AG04450 (cell line): ENCODE measurements at places on chromosomes 16 and 17. TPM values are rescaled to one million over a fixed set of nuclear protein-coding genes. Genes with fewer than 3 reads are reported as not detected.
A peak's percentile ranks its signal among the peaks of the same experiment; 100 is the strongest.

GRCh38 chr17:80319999-80320344 lies 59.3 kb downstream of the RNF213 start:
- DNase-seq = no peak

DNA sequence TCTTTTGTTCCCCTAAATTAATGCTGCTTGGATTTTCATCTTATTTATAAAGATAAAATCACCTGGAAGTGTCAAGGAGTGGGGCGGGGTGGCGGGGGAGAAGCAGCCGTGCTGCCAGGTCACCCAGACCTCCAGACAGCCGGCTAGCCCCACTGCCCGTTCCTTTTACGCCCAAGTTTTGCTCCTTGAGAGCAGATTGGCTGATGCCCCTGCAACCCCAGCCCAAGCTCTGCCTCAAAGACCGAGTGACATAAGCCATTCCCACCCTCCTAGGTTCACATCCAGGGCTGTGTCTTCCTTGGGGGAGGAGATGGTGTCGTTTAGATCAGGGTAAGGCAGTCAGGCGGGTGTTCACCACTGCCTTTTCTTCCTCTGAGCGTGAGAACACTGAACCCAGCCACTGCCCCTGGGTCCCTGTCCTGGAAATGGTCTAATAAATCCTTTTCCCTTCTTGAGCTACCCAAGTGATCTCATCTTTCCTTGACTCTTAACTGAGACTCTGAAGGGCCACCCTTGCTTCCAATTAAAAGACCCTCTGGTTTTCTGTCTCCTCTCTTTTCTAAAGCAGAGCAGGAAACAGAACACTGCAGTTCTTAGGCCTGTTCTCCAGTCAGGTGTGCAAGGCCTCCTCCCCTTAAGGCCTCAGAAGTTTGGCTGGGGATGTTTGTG lies 5.7 kb downstream of the PDF start:
- DNase-seq = no peak

- DNase-seq = no peak
Measured at GRCh38 chr16:28491230-28491969, 474 bp downstream of the CLN3 start.

DNA sequence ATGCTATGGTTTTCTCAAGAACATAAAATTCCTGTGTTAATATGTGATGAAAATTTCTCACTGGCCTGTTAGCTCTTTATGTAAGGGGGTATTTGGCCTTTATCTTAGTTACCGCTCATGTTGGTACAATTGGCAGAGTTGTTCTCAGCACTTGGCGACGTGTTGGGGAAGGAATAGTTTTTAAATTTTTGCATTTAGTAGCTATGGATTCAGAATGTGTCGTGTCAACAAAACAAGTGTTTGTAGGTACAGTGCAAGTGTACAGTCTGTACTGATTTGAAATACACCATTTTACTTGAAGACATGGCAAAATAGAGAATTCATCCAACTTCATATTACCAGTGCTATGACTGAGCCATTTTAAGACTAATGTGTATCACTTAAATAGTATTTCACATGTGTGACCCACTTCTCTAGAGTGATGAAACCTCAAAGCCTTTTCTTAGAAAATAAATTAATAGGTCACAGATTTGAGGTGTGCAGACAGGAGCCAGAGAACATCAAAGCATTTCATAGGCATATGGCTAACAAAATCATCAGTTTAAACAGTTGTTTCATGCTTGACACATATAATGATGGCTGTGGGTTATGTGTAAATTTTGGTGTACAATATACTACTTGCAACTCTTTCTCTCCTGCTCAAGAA lies 150.8 kb downstream of the PHKB start:
- no peak for DNase-seq

- DNase-seq = peak; percentile 78
Measured at GRCh38 chr16:19844945-19845641, 39.6 kb downstream of the GPRC5B start.

GRCh38 chr17:76462556-76463290 lies 4.7 kb upstream of the AANAT start:
- DNase-seq = no peak

- no peak for DNase-seq
Measured at GRCh38 chr17:57466521-57466920, 210.2 kb downstream of the MSI2 start.

GRCh38 chr17:78130437-78131101 lies at the start of gene TMC8:
TSS of gene TMC8 (plus strand) at chr17:78130771. CDS start at chr17:78131589, 818 bp downstream.
- DNase-seq = no peak

- DNase-seq = no peak
Measured at GRCh38 chr17:17361543-17361866, 58.3 kb downstream of the NT5M start.

DNA sequence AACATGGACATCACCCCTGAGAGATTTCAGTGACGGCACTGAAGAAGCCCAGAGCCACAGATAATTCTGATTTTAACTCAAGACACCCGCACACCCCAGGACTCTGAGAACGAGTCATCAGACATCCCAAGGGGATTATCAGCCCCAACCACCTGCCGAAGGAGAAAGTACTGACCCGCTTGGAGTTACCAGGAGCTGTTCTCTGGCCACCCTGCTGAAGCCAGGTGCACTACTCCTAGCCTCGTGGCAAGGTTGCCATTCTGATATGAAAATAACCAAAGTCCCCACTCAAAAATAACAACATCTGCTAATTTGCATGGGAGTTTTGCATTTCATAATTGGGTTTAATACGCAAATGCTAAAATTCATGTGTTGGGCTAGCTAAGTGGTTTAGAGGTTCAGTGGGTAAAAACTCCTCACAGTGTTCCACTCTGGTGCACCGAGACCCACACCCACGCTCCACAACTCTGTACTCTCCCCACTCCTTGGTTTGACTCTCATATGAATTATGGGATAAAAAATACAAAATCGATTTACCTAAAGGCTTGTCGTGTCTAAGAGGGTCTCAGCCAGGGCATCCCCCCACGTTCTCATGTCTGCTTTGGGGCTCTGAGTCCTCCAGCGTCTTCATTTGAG lies 143.0 kb upstream of the NOL11 start:
- DNase-seq = no peak

DNA sequence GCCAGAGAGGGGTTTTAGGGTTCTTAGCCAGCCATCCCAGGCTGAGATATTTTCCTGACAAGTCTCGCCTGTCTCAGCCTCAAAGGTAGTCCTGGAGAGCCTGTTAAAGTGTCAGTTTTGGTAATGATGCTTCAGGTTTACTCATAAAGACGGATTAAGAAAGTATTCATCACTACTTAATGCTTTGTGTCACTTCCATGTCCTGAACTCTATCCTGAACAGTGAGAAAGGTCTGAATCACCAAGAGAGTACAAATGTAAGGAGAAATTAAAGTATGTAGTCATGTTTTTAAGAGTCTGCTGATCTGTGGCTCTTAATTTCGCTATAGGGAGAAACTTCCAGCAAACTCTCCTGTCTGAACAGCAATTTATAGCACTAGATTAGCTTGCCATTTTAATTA lies 14.0 kb downstream of the RPGRIP1L start:
- DNase-seq = no peak

DNA sequence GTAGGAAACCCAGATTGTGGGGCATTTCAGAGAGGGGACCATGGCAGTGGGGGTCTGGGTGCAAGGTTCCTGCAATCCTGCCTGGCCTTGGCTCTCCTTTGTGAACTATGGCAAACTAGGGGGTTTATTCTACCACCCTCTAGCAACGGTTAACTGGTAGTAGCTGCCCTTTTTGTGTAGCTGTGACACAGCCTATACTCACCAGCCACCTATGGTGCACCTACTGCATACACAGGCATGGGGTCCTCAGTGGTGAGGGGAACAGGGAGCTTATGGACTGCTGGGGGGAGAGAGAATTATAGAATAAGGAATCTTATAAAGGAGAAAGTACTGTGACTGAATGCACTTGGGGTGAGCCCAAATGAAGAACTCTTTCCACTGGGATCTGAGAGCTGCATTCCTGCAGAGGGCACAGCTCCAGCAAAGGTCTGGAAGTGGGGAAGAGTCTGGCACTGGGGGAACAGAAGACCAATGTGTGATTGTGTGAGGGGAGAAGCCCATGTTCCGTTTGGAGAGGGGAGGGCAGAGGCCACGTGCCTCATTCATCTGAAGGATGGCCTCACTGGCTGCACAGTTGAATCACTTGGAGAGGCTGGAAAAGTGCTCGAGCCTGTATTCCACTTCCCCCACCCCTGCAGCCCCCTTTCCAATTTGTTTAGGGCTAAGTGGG lies 2.1 kb downstream of the MT1X start:
- no peak for DNase-seq

DNA sequence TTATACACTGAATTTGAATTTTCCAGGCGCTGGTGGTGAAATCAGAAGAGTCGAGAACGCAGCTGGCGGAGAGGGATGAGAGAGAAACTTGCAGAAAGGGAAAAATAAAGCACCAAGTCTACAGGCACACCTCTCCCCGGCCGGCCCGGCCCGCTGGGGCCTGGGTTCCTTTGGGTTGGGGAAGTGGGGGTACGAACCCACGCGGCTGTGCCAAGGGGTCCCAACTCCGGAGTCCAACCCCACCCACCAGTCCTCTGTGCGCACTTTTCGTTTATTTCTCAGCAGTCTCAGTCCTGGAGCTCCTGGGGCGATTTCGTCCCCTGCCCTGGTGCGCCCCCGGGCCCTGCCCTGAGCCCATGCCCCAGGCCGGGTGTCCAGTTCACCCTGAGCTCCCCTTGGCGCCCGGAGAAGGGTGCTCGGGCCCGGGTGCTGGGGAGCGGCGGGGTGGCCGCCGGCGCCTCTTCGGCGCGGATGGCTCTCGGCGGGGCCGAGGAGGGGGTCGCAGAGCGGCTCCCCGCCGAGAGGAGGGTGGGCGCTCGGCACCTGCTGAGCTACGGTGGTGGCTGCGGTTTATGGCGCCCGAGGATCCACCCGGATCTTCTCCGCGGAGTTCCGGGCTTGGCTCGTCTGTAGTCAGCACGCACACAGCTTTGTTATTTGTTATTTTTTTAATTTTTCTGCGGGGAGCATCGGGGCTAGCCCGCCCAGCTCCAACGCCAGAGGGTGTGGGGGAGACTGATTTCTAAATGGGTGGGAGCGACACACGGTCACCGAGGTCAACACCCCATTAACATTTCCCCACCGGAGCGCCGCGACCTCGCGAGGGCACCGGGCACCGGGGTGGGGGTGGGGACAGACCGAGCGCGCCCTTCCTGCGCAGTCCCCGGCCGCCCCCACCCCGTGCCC lies 15.7 kb upstream of the CBX8 start:
- DNase-seq = no peak

- DNase-seq = no peak
Measured at GRCh38 chr16:49462989-49463371, 89.4 kb downstream of the C16orf78 start.

DNA sequence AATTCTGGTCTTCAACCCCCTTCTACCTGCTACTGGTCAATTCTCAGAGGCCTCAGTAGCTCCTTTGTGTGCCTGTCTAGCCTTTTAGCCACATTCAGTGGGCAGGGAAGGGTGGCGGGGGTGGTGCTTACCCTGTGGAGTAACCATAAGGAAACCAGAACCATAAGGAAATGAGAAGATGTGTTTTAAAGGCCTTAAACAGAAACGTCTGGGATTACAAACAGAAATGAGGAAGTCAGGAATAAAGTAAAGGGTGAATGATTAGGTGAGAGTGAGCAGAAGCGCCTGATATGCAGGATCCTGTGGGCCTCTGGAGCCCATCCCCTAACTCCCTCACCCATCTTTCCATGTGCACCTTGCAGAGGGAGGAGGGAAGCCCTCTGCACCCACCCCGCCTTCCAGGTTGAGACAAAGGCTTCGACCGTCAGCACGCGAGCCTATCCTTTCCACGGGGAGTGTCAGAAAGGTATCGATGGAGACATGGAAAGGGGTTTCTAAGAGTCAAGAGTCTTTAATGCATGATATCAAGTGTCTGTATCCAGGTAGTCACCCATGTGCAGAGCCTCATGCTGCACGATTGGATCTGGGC lies 20.4 kb downstream of the KIAA0513 start:
- DNase-seq = no peak

- DNase-seq = no peak
Measured at GRCh38 chr16:59684911-59685310, 950.8 kb upstream of the GOT2 start.

- DNase-seq = no peak
Measured at GRCh38 chr17:8459107-8459506, 23.4 kb downstream of the NDEL1 start.

DNA sequence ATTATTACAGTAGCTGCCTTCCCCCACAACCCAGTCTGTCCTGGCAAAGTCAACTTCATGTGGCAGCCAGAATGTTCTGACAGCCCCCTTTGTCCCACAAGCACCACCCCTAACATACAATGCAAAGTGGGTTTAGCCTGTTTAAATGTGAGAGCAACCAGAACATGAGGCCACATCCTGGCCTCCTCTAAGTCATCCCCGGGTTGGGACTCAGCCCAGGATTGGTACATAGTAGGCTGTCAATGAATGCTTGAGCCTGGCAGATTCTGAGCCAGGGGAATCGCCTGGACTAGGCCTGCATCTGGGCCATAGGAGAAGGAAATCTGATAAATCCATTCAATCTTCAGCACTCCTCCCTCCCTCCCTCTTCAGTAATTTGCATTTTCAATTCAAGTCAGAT lies 4.3 kb upstream of the ITGA3 start:
- DNase-seq = no peak

DNA sequence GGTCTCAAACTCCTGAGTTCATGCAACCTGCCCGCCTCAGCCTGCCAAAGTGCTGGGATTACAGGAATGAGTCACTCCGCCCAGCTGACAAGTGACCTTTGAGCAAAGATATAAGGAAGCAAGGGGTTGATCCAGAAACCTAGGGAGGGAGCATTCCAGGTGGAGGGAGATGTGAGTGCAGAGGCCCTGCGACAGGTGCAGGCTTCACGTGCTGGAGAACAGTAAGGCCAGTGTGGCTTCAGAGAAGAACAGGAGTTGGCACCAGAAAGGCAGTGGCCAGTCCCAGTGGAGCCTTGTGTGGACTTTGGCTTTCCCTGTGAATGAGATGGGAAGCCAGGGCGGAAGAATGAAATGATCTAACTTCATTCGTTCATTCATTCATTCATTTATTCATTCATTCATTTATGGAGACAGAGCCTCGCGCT lies 73.6 kb upstream of the HAS3 start:
- DNase-seq = no peak

- no peak for DNase-seq
Measured at GRCh38 chr17:5797447-5798050, 213.2 kb upstream of the NLRP1 start.

DNA sequence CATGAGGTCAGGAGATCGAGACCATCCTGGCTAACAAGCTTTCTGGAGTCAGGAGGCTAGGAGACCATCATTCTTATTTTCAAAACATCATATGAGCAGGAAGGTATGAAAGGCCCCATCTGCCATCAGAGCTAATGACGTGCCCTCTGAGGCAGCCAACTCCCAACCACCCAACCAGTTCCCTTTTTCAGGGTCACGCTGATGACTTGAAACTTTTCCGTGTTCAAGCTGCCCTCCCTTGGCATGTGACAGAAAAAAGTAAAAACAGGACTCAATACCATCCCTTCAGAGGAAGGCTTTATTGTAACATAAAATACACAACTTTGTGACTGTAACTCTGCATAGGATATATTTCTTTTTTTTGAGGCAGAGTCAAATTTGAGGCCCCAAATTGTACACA lies 4.6 kb upstream of the GHDC start:
- no peak for DNase-seq

The HASPIN gene
- 1.3 and 1.6 TPM in 2 replicates for polyA plus RNA-seq

The C17orf100 gene
- polyA plus RNA-seq = 1.8 and 1.9 TPM in 2 replicates

The HIGD1B gene
- not detected in 2 replicates for polyA plus RNA-seq

The TEX2 gene
- polyA plus RNA-seq = 25.6 and 27.9 TPM in 2 replicates

The IRX3 gene
- polyA plus RNA-seq = not detected in 2 replicates

The IL34 gene
- polyA plus RNA-seq = 3.0 and 5.1 TPM in 2 replicates

The KRTAP3-1 gene
- not detected in 2 replicates for polyA plus RNA-seq

The SHCBP1 gene
- polyA plus RNA-seq = 7.4 and 12.3 TPM in 2 replicates

The RAB11FIP4 gene
- polyA plus RNA-seq = 0.32 and 0.58 TPM in 2 replicates

The TBC1D3I gene
- polyA plus RNA-seq = 0.10 and 0.19 TPM in 2 replicates

The TMEM98 gene
- polyA plus RNA-seq = 260 and 304 TPM in 2 replicates

The FOXL1 gene
- 41.1 and 41.9 TPM in 2 replicates for polyA plus RNA-seq

The CEP20 gene
- polyA plus RNA-seq = 38.9 and 49.3 TPM in 2 replicates

The ACSM3 gene
- polyA plus RNA-seq = 0.45 and 0.76 TPM in 2 replicates

The GCGR gene
- not detected in 2 replicates for polyA plus RNA-seq

The BRCA1 gene
- polyA plus RNA-seq = 5.1 and 8.1 TPM in 2 replicates
